ENCODE measurements at places on chromosomes 12 and 14. TPM values are rescaled to one million over a fixed set of nuclear protein-coding genes. Genes with fewer than 3 reads are reported as not detected.

- no peak for DNase-seq
Observed at GRCh38 chr14:61623927-61624326, 71.4 kb upstream of the HIF1A start.

GRCh38 chr12:131096681-131097181 is 143.0 kb downstream of the ADGRD1 start:
- DNase-seq = no peak

The RHOF gene
- total RNA-seq = 13.0 TPM

DNA sequence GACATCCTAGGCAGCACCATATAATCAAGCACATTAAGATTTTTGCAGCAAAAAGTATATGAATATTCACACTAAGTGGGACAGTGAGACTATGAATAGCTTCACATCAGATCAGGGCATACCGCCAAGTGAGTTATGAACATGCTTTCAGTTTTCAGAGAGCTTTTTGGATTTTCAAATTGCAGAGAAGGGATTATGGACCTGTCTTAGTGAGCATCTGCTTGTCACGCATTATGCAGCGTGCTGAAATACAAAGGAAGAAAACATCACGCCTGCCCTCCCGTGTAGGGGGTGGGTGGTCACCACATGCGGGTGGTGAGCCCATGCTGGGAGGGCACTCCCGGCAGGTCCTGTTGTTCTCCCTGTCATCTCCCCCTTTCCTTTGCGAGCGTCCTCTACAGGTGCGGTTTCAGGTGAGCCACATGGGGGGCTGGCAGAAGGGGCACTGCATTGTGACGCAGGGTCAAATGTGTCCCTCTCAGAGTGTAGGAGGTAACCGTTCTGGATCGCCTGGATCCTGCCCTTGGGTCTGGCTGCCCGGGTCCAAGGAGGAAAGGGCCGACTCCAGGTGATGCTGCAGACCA is 42.6 kb downstream of the TRAF3 start:
- DNase-seq = no peak

DNA sequence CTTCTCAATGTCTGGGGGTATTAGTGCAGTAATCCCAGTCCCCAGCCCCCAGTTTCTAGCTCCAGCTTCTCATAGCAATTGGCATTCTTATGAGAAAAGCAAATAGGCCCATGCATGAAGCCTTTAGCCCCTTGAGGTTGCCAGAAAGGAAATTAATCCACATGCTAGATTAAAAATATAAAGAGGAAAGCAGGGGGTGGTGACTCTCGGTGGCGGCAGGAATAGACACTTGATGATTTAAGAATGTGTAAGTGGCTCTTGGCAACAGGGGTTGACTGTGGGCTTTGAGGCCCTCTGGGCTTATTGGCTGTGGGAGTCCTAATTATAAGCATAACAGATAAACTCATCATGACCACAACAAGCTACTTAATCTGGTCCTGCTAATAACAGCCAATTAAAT is 1367.3 kb upstream of the FLRT2 start:
- DNase-seq = no peak

- no peak for DNase-seq
Observed at GRCh38 chr12:76421046-76421445, 72.8 kb upstream of the BBS10 start.

GRCh38 chr12:88496891-88497371 is 83.3 kb downstream of the KITLG start:
- DNase-seq = no peak

The FMNL3 gene
- 9.0 TPM for total RNA-seq

The A2M gene
- 38.7 TPM for total RNA-seq

The PIGH gene
- 29.8 TPM for total RNA-seq

The PRR4 gene
- total RNA-seq = 1.2 TPM

DNA sequence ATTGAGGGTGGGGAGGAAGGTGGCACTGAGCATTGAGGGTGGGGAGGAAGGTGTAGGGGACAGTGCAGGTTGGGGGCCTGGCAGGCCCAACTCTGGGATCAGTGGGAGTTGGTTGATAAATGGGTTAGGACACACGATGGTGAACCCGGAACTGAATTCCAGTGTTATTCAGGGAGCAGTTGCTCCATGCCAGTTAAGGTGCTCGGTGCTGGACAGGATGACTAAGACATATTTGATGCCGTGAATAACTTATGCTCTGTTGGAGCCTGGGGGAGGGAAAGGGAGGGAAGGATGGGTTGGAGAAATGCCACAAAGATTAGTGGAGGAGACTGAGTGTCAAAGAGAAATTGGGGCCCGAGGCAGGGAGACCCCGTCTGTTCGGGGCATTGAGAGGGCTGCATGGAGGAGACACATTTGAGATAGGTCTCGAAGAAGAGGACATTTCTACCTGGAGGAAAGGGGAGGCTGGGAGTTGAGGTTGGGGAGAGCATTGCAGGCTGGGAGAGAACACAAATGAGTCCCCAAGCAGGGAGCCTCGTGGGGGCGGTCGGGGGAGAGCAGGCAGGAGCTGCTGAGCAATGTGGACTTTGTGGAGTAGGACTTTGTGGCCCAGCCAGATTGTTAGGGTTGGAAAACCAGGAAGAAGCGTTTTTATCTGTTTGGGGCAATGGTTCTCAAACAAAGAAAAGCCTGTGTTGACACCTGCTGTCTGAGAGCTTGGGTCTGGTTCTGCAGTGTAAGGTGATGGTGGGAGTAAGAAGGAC is 65.3 kb downstream of the IQSEC3 start:
- DNase-seq = no peak

The PRIMA1 gene
- under 0.01 TPM for total RNA-seq

The KRT3 gene
- total RNA-seq = not detected

DNA sequence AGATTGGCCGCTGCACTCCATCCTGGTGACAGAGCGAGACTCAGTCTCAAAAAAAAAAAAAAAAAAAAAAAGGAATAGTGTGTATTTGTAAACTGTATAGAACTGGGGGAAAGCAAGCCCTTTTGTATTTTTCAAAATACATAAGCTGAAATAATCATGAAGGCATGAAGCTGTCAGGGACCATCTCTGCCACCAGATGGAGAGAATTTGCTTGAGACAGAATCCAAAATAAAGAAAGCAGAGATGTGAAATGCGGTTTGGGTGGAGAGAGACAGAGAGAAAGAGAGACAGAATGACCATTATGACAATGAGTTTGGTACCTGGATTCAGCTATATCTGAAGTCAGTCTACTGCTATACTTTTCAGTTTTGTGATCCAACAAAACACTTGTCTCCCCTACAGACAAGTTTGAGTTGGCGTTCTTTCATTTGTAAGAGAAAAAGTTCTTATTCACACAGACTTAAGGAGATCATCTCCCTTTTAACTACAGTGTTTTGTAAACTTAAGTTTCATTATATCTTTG is 155.7 kb upstream of the LRIG3 start:
- DNase-seq = no peak

DNA sequence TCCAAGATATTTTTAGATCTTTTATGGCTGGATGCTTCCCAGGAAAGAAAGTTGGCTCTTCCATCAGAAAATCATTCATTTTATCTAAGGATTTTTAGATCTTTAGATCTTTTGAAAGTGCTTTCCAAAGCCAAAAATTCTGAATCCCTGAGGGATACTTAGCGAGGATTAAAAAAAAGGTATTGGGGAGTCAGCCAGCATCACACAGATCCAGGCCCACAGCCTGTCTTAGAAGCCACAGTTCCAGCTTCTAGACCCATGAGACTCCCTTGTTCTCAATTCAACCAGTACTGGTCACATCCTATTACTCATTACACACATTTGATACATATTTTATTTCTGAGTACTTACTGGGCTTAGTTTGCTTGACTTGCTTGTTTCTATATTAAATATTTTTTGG is 49.9 kb downstream of the TSPAN8 start:
- DNase-seq = no peak

- DNase-seq = no peak
Observed at GRCh38 chr12:4586500-4586899, 24.5 kb downstream of the DYRK4 start.

GRCh38 chr14:67409461-67409860 is 2.5 kb downstream of the PLEK2 start:
- no peak for DNase-seq

The RIMBP2 gene
- total RNA-seq = 47.7 TPM

DNA sequence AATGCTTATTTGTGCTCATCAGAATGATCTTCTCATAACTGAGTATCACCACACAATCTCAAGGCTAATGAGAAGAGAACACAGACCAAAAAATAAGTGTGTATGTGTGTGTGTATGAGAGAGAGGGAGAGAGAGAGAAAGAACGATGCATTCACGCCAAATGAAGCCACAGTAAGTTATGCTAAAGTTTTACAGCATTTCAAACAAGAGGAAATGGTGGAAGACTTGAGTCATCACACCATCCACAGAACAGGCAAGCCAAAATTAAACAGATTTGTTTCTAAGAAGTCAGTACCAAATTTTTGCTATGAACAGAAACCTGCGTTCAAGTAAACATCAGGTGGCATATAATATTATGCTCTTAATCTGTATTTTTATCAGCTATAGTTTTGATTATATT is 141.2 kb downstream of the MED13L start:
- no peak for DNase-seq

DNA sequence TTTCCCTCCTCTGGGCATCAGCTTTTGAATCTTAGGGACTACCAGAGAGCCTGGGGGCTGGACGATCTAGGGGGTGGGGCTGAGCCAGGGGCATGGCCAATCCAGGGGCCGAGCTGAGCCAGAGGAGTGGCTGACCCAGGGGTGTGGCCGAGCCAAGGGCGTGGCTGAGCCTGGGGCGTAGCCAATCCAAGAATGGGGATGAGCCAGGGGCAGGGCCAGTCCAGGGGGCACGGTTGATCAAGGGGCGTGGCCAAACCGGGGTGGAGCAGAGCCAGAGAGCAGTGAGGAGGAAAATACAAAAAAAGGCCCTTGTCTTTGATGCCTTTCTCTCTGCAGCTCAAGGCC is 219.3 kb upstream of the NOS1 start:
- no peak for DNase-seq

- DNase-seq = no peak
Observed at GRCh38 chr14:69073429-69073828, 79.5 kb downstream of the DCAF5 start.

DNA sequence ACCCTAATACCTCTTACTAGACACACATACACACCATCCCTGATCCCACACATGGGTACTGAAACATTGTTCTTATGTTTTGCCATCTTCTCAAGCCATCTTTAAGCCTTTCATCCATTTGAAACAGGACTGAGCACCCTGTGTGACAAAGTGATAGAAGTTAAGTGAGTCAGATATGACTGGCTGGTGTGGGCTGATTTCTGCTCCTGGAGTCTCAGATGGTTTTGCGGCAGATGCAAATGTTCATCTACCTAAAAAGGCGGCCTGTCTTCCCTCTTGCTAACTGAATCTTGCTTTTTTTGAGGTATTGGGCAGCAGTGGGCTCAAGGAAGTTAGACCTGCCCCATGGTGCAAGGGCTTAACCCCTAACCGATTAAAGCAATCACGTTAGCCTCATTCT is 30.4 kb upstream of the PKP2 start:
- DNase-seq = no peak

- DNase-seq = no peak
Observed at GRCh38 chr14:53432378-53432802, 279.3 kb upstream of the DDHD1 start.

The FOXA1 gene
- total RNA-seq = not detected

- no peak for DNase-seq
Observed at GRCh38 chr14:52355016-52355431, 40.9 kb downstream of the PTGER2 start.

The GUCY2C gene
- total RNA-seq = under 0.01 TPM

DNA sequence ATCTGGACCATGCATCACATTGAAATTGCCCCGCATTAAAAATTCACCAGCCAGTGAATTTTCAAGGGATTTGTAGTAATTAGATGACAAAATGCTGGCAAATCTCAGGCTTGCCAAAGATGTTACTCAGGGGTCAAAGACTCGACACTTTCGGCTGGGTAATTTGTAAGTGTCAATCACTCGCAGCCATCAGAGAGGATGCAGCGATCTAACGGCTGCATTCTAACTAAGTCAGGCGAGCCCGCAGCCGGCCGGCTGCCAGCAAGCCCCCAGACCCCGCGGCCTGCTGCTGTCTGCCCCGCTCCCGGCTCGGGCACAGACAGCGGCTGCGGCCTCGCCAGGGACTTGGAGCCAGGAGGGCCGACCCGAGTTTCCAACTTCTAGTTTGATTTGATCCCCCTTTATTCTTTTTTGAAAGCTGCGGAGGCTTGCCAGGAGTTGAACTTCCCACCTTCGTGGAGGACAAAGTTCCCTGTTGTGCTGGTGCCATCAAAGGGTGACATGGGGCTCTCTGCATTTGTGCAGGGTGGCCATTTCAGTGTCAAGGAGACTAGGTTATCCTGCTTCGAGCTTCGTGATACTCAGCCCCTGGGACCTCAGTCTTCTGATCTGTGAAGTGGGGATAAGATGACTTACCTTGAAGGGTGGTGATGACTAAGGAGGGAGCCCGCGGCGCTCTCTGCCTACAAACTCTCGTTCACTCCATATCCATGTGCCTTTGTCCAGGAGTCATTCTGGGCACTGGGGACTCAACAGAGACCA is 169.9 kb downstream of the RBM19 start:
- no peak for DNase-seq

DNA sequence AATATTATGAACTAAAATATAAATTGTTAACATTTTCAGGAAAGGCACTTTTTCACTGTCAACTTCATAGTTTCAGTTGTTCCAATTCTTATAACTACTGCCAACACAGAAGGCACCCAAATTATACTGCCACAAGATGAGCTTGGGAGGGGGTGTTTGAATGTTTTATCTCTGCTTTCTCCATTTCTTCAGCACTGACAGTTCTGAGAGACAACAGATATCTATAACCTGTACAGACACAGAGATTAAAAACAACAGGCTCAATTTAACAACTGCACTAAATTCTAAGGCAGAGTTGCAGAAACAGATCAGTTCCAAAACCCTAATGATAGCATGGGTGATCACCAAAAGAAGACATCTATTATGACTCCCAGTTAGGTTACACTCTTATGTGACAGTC is 12.8 kb downstream of the SCAF11 start:
- DNase-seq = no peak

The GSG1 gene
- 0.41 TPM for total RNA-seq

GRCh38 chr12:31303466-31303865 is 22.5 kb downstream of the SINHCAF start:
- no peak for DNase-seq

- no peak for DNase-seq
Observed at GRCh38 chr12:43891856-43892574, 56.1 kb downstream of the TMEM117 start.

GRCh38 chr12:53577941-53578352 is 48.2 kb downstream of the ATF7 start:
- no peak for DNase-seq

The RNASE3 gene
- not detected for total RNA-seq

- DNase-seq = peak; percentile 24
Observed at GRCh38 chr12:75526655-75527511, 15.5 kb upstream of the KRR1 start.

The PROX2 gene
- not detected for total RNA-seq

DNA sequence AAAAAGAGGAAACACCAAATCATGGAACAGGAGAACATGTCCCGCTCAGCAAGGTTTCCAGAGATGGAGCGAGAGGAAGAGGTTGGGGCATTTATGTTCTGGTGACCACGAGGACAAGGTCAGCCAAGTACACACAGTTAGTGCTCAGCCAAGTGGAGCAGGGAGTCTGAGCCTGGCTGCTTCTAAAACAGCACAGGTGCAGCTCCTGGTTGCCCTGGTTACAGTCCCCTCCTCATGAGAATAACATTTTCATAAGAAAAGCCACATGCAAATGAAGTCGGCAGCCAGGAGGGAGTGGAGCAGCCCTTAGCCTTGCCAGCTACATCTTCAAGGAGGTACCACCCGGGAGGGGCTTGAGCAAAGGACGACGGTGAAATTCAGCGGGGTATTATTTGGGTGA is 81.8 kb downstream of the NOS1 start:
- DNase-seq = no peak

- no peak for DNase-seq
Observed at GRCh38 chr12:24909667-24910066, 39.2 kb downstream of the BCAT1 start.

All from frontal cortex (tissue), 4 donors.